ENCODE measurements at places on chromosomes 11 and 22. TPM values are rescaled to one million over a fixed set of nuclear protein-coding genes. Genes with fewer than 3 reads are reported as not detected.

DNA sequence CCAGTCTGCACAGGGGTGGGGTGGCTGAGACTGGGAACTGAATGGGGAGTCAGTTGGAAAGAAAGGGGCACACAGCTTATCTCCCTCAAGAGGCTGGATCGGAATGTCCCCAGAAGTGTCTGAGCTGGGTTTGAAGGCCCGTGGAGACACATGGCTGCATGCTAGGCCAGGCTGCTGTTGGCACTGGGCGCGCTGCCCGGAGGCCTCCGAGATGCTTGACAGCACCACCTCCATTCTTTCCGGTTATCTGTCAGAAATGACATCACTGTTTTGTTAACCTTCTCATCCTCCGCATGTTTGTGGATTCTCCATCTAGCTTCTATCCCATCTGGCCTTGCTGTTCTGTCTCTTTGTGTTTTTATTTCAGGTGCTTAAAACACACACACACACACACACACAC lies 85.5 kb downstream of the APIP start:
- no peak for DNase-seq

DNA sequence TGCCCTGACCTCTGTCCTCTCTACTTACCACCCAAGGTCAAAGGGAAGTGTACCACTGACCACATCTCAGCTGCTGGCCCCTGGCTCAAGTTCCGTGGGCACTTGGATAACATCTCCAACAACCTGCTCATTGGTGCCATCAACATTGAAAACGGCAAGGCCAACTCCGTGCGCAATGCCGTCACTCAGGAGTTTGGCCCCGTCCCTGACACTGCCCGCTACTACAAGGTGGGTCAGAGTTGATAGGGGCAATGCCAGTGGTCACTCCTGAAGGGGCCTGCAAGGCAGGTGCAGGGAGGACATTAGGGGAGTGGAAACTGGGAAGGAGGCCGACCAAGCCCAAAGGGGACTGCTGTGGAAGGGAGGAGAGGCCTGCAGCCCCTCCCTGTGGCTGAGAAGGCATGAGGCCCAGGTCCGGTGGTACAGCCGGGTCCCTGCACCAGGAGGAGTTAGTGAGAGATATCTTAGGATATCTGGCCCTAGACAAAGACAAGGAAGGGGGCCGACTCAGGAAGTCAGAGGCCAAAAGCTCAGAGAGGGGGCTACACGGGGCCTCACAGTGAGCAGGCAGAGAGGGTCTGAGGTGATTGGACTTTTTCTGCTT lies 17.9 kb downstream of the POLR3H start:
- DNase-seq, result no peak

DNA sequence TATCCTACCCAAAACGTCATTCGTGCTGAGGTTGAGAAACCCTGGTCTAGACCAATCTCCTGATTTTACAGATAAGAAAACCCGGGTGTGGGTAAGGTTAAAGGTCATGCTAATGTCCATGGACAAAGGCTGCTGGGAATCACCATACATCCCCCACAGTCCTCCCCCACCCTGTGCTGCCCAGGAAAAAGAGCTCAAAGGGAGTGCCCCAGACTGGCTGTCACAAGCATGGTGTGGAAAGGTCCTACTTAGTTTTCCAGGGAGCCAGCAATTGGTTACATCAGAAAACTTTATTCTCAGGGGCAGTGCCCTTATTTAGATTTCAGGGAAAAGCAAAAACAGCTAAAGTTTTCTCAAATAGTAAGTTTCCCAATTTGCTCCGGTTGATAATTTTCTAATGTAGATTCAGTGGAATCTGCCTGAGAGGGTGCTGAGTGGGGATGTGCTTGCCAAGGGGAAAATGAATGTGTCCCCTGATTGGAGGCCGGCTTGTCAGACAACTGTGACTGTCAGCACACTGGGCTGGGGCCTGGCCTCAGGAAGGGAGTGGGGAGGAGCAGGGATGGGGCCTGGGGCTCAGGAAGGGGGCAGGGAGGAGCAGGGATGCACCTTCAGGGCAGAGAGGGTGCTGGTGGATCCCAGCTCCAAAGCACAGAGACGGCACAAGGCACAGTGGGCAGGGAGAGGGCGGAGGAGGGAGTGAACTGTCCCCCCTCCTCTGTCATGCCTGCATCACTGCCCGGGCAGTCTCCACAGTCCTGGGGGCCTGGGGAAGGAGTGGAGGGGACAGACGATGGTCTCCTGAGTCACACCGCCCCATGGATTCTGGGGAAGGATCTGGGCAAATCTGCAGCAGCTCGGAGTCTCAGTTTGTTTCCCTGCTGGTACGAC lies 263.6 kb downstream of the KIRREL3 start:
- DNase-seq, result no peak

DNA sequence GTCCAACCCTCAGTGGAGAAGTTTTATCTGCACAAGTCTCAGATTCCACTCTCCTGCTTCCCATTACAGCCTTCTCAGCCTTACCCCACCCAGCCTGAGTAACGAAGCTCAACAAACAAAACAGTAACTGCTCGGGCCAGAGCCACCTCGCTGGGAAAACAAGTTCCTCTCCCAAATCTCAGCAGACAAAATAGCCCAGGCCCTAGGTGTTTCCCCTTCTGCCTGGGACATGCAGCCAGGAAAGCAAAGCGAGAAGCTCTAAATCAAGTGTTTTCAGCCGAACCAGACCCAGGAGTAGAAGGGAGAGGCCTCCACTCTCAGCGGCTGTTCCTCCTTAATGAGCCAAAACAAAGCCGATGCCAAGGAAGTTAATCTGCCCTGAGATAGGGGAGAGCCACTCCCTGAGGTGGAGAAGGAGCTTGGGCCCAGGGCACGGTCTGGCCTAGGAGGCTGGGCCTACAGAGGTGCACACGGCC lies 44.0 kb downstream of the LIF start:
- no peak for DNase-seq

- DNase-seq, result no peak
These were observed 767 bp downstream of the SLC43A1 start for GRCh38 chr11:57514538-57515331.

DNA sequence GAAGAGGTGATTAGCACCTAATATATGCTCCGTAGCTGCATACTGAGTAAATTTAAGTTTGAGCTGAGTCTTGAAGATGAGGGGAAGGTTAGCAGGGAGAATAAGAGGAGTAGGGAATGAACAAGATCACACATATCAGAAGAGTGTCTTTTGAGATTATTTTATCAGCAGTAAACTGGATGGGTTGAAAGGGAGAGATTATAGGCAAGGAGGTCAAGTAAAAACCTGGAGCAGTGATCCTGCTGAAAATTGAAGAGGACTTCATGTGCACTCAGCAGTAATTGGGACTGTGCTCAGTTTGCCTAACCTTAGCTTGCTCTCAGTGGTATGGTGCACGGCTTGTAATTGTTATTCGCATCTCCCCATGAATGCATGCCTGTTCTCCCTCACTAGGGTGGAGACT lies 79.5 kb upstream of the PICALM start:
- DNase-seq, result no peak

- DNase-seq, result peak; percentile 7
These were observed 76.7 kb upstream of the FAM181B start for GRCh38 chr11:82810326-82810725.

- DNase-seq, result no peak
These were observed 76.1 kb downstream of the MYO7A start for GRCh38 chr11:77203901-77204753.

DNA sequence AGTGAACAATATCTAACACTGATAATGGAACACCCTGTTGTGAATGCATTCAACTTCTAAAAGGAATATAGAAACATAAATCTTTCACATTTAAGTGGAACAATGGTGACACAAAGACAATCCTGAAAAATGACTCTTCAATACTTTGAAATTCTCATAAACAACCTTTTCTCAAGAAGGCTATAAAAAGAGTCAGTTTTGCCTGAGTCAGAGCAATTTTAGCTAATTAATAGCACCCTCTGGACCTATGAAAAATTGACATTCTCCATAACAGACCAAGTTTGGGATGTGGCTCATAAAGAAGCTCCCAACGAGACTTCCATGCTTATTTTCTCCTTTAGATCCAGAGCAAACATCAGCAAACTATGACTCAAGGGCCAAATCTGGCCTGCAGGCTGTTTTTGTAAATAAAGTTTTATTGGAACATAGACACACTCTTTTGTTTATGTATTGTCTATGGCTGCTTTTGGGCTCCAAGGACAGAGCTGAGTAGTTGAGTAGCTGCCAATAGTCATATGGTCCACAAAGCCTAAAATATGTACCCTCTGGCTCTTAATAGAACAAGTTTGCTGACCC lies 108.0 kb downstream of the MAML2 start:
- no peak for DNase-seq

GSTT2B gene
- total RNA-seq, result 5.2 TPM

CASP5 gene
- total RNA-seq, result not detected

C1QTNF5 gene
- not detected for total RNA-seq

- DNase-seq, result no peak
These were observed 240.1 kb downstream of the ST3GAL4 start for GRCh38 chr11:126595560-126595959.

- no peak for DNase-seq
These were observed 13.5 kb downstream of the ACP2 start for GRCh38 chr11:47235163-47235562.
